Activated gamma-delta T cell (primary cell): ENCODE measurements at places on chromosomes 2 and 18.

DNA sequence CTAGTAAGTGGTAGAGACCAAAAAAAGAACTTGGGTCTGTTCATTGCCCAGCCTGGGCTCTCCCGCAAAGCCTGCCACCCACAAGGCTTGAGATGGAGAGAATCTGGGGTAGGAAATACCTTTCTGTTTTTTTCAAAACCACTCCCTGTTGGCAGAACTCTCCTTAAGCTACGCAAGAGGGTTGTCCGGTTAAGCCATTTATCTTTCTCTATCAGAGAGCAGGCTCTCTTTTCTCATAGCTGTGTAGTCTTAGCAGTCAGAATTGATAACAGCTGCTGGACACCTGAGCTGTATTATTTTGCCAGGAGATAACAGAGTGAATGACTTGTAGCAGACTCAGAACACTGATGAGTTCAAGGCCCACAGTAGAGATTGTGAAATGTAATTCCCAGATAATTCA, 1088.1 kb downstream of the TSN start:
- DNase-seq: no peak

DNA sequence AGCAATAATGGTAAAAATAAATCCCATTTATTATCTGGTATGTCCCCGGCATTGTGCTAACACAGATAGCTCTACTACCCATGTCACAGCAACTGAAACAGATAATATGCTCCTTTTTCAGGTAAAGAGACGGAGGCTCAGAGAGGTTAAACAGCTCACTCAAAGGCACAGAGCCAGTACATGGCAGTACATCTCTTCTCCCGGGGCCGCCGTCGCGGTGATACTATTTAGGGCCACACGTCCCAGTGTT, 693 bp upstream of the PDK1 start:
- DNase-seq: no peak

- no peak for DNase-seq
Measured at GRCh38 chr18:13176847-13177246, 41.7 kb upstream of the LDLRAD4 start.

DNA sequence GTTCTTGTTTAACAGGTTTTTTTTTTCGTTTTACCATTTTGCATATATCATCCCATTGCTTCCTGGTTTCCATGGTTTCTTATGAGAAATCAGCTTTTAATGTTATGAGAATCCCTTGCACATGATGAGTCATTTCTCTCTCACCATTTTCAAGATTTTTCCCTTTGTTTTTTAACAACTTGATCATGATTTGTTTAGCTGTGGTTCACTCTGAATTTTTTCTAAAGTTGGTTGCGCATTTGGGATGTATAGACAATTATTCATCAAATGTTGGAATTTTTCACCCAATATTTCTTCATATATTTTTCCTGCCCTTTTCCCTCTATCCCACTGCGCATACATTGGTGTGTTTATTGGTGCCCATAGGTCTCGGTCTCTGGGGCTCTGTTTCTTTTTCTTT, 42.4 kb upstream of the BIN1 start:
- no peak for DNase-seq

DNA sequence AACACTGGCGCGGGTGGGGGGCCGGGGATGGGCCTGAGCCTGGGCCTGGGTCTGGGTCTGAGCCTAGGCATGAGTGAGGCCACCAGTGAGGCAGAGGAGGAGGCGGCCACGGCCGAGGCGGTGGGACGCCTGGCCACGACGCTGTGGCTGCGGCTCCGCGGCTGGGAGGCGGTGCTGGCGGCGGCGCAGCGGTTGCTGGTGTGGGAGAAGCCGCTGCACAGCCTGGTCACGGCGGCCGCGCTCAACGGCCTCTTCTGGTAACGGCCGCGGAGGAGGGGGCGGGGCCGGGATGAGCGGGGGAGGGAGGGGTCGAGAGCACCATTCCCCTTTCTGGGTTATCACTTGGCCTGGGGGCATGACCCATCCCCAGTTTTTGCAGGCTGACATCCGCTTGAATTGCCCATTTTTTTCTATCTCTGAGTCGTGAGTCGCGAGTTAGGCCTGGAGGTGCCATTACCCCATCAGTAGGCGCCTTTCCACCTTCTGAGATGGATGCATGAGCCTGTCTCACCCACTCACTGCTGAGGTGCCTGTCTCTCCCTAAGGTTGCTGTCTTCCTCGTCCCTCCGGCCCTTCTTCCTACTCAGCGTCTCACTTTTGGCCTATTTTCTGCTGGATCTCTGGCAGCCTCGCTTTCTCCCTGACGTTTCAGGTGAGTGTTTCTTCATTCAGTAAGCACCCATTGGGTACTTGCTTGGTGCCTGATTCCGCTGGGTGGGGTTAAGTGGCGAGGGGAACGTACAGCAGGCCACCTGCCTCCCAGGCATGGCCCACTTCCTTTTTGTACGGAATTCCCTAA, 501 bp downstream of the RETREG2 start:
- peak; percentile 55 for DNase-seq

GRCh38 chr18:44537526-44537925, 143.2 kb upstream of the SETBP1 start:
- no peak for DNase-seq

- DNase-seq: no peak
Measured at GRCh38 chr2:101706819-101707177, 9.3 kb downstream of the MAP4K4 start.

DNA sequence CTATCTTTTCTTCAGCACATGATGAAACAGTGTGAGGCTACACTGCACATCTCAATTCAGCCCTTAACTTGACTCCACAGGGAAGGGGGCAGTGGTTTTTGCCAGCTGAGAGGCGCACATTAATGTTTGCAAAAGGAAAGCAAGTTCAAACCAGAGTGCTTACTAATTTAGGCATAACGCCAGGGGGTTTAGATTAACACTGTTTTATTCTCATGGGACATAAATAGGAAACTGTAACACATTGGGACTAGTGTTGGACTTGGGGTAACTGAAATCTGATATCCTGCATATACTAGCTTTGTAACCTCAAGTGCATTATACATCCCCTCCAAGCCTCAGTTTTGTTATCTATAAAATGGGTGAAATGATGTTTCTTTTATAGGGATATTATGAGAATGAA, 821.2 kb upstream of the ID2 start:
- DNase-seq: no peak

DNA sequence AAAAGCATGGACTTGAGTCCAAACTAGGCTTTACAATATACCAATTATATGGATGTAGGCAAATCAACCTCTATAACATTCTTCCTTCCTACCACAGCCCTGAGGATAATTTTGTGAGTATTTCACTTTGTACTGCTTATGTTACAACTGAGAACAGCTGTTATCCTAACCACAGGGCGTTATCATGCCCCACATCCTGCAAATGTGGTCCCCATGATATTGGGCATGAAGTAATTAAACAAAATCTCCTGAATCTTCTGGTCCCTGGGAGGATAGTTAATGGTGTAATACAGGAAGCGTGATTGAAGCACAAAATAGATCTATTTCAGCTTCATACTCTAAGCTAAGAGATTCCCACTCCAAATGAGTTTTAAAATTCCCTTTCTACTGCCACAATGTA, 223.6 kb downstream of the CDH20 start:
- DNase-seq: no peak

GRCh38 chr2:198098918-198099317, 294.5 kb downstream of the PLCL1 start:
- DNase-seq: no peak

DNA sequence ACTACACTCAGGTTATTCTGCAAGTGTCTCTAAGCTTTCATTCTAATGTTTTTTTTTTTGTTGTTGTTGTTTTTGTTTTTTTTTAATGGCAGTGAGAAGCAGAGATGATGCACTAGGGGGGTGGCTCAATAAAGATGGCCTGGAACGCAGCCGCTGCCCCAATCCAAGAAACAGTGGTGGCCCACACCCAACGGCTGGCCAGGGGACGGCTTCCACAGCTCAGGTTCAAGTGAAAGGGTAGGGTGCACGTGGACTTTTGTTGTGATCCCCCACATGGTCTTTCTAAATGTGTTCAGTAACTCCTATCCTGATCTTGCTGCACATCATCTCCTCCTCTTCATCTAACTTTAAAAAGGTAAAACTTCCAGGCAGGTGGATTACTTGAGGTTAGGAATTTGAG, 190.1 kb downstream of the NDUFA10 start:
- no peak for DNase-seq

DNA sequence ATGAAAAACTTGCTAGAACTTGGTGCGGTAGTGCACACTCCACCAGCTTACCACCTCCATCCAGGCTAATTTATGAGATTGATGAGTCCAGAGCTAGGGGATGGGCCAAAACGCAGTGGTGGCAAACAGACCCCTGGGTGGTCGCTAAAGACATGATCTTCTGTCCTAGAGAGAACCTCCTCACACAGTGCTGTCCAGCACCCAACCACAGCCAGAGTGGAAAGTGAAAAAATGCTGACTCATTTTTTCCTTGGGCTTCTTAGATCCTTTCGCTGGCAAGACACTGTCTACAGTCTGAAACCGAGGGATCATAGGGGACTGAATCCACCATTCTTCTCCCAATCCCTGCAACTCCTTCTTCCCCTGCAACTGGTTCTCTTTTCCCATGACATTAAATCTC, 4.1 kb downstream of the ANTXR1 start:
- no peak for DNase-seq

- no peak for DNase-seq
Measured at GRCh38 chr2:16412321-16413030, 253.2 kb downstream of the CYRIA start.

DNA sequence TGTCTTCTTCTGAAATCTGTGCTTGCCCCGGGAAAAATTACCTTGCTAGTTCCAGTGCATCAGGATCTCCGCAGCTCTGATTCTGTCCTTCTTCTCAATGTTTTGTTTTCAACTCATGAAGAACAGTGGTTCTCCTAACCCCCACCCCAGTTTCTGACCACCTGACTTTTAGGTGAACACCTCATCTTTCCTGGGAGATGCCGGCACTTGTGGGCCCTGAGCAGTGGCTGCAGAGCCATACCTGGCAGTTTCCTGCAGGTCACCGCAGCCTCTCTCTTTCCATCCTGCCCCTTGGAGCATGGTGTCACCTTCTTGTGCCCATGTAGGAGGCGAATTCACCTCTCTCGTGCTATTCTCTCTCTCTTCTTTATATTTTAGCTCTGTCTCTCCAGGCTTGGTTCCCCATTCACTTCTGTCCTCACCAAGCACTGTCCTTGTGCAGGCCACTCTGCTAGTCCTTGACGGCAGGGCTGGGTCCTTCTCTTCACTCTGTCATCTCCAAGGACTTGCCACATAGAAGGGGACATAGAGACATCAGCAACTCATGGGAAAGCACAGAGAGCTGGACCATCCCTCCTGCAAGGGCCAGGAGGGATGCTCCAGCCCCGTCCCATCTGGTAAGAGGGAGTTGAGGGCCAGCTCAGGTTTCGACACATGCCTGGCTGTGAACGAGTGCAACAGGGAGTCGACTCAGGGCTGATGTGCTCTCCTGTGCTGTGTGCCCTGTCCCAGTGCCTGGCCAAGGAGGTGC, 59.1 kb downstream of the DDX1 start:
- DNase-seq: no peak

DNA sequence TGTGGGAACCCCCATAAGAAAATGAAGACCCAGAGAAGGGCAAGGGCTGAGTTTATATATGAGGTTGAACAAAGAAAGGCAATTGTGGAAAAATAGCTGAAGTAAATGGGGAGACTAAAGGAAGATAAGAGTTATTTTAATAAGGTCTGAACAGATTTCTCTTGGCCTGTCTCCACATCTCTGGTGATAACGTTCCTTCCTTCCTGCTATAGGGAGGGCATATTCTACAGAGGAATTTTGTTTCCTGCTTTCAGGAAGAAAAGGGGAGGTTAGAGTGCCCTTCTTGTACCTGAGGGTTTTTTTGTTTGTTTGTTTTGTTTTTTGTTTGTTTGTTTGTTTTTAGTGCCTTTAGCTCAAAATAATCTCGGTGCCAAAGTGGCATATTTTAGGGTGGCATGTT, 31.6 kb downstream of the MOGAT1 start:
- no peak for DNase-seq

- DNase-seq: no peak
Measured at GRCh38 chr2:143907801-143908200, 612.1 kb downstream of the ZEB2 start.

GRCh38 chr2:231321021-231321420, 74.5 kb upstream of the B3GNT7 start:
- DNase-seq: no peak

- no peak for DNase-seq
Measured at GRCh38 chr18:64539847-64540246, 391.0 kb upstream of the LINC00305 start.

DNA sequence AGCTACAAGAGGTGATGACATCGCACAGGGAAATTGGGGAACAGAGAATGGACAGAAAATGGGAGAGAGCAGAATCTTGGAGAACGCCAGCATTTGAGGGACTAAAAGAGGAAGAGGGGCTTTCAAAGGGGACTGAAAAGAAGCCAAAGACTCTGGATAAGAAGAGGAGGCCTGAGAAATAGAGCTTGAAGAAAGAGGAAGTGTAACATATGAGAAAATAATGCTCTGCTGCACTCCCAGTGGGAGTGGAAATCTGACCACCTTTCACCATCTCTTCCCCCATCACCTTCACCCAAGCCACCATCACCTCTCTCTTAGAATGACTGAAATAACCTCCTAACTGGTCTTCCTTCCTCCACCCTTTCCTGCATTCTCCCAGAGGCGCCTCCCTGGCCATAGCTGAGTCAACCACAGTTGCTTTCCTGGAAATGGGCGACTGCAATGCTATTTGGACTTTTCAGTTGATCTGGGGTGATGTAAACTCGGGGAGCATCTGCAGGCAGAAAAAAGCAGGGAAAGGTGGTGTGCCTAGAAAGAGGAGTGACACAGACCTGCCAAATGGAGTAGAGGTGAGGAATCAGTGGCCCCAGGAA, 16.8 kb downstream of the CXCR1 start:
- DNase-seq: no peak
